ENCODE measurements at places on chromosomes 16 and 17.

GRCh38 chr17:71713846-71714245 is 407.0 kb upstream of the SOX9 start:
- DNase-seq = no peak

GRCh38 chr17:45821147-45821546 is 23.5 kb upstream of the SPPL2C start:
- DNase-seq = no peak

DNA sequence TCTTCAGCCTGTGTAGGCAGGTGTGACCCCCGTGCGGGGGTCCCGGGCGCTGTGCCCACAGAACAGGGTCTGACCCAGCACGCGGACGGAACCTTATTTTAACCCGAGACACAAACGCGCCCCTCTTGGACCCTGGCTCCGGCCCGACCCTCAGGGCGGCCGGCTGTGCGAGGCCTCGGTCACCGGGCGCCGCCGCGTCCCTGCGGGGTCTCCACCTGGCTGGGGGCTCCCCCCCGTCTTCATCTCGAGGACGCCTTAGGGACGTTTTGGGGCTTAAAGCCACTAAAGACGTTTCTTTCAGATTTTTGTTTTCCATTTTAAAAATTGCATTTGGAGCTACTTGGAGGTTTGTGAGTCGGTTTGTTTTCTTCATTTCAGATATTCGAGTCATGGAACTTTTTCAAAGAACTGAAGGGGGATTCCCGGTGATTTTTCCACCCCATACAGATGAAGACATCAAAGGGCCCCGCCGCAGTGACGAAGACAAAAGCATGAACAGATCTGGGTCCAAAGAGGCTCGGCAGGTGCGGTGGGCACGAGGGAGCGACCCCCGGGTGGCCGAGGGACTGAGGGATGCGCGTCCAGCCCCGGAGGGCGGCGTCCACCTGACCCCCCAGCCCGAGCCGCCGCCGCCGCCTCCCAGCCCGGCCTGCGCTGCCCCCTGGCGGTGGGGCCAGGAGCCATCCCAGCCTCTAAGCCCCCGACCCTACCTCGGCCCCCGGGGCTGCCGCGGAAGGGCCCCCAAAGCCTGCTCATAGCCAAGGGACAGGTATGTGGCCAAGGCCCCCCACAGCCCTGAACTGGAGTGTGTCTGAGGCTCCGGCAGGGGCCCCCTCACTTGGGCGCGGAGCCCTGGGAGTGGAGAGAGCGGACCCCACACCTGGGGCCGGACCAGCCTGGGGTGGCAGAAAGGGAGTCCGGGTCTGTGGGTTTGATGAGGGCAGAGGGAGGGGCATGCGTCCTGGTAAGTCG is 3.8 kb upstream of the CD7 start:
- no peak for DNase-seq

DNA sequence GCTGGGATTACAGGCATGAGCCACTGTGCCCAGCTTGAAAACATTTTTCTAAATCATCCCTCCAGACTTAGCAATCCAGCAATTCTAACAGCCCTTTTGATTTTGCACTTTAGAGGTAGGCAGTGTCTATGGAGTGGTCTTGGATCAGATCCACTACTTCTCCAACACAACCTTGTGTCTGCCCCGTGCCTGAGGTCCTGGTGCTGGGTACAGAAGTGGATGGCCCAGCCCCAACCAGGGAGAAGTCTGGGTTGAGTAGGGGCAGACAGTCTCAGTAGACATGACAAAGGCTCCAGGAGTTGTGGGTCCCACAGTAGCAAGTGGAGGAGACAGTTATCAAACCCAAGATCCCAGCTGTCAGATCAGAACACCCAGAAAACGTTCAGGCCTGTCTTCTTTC is 71.9 kb upstream of the CACNG5 start:
- DNase-seq = no peak

DNA sequence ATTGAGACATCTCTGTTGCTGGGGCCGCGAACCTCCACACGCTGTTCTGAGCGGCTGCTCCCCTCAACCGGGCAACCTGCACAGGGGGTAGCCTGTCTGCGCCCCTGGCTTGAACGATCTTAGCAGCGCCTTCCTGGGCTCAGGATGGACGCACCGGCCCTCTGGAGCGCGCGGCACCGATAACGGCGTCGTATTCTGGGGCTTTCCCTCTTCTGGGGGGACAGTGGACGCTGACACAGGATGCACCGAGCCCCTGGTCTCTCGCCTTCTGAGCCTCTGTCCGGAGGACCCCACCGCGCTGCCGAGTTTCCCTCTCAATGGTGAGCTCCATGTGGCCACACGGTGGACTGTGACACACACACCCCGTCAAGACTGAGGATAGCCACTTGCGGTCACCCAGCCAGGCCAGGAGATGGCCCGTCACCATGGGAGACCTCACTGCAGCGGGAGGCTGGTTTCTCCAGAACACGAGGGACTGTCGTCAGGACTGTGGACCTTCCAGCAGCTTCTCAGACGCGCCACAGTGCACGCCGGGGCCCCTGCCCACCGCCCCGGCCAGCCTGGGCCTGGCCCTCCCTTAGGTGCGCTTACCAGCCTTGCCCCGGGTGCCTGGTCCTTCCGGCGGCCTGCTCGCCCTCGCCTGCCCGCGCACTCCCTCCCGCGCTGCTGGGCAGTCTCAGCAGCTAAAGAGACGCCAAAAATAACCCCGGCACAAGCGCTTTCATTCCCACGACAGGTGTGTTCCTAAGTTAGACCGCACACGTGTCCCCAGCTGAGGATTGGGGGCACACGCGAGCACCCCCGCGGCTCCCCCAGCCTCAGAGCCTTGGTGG is 30.0 kb upstream of the PABPN1L start:
- no peak for DNase-seq

DNA sequence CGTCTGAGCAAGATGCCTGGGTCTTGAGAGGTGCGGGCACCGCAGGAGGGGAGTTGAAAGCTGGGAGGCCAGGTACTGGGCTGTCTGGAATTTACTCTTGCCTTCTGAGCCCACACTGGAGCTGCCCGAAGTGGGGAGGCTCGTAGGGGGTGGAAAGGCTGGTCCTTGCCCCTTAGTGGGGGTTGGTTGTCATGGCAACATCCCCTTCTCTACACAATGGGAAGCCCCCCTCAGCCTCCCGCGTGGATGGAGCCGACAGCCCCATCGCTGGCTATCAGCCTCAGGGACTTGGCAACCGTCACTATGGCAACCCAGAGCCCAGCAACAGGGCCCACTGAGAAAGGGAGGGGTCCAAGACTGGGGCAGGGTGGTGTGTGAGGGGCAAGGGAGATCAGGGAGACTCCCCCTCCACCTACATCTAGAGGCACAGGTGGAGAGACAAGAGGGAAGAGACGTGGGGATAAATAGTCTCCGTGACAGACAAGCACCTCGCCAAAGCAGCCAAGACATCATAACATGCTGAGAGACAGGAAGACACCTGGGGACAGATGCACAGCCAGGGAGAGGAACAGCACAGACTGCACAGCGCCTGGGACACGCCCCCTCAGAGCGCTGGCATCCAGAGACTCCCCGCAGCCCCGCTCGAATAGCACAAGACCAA is 5.3 kb upstream of the DNAH2 start:
- no peak for DNase-seq

DNA sequence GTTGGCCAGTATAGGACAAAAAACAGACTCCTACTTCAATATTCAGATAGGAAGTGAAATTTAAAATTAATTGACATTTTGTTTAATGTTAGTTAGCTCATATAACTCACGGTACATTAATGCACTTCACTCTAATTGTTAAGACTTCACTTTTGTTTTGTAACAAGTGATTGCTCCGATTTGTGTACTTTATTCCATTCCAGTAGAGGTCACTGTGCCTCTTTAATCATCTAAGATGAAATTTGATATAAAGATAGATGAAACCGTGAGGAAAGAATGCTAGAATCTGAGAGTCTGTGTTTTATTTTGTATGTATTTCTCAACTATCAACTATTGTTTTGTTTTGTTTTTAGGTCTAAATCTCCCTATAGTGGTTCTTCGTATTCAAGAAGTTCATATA is 29.0 kb downstream of the RBBP6 start:
- DNase-seq = no peak
